Gastrocnemius medialis (tissue), 4 donors: ENCODE measurements at places on chromosomes 12 and 14. TPM values are rescaled to one million over a fixed set of nuclear protein-coding genes. Genes with fewer than 3 reads are reported as not detected.

DNA sequence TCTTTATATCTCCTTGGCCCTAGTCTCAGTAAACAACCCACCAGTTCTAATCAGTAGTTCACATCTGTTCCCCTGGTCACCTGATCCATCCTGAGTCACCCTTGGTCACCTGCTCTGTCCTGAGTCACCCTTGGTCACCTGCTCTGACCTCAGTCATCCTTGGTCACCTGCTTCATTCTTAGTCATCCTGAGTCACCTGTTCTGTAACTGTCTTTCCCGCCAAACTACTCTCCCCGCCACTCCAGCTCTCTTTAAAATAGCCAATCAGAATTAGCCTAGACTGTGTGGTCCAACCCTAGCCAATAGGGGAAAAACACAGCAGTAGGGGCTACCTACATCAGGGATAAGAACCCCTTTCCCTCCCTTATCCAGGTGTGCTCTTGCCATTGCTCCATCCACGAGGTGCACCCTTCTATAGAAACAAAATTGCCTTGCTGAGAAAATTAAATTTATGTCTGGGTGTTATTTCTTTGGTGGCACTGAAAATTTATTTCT is 245.4 kb upstream of the DIO3 start:
- H3K27ac ChIP-seq = no peak overlapping the region
- no peaks in the 10 kb centered on the region for H3K4me1 ChIP-seq
- DNase-seq = no peak
- no peaks in the 10 kb centered on the region for H3K36me3 ChIP-seq

DNA sequence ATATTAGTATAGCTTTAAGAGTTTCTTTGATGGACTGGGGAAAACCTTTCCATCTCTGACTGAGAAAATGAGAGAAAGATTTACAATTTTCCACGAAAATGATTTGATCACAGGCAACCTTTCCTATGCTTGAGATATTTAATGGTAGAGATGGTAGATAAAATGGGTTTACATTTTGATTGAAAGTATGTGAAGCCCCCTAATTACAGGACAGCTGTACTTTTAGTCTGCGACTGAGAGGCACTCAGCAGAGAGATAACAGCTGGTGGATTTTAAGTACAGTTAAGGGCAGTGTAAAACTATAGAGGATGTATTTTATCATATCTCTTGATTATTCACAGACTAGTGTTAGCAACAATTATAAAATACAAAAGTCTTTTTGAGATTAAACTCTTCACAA is 40.7 kb downstream of the C12orf50 start:
- no peaks in the 10 kb centered on the region for H3K27me3 ChIP-seq
- H3K27ac ChIP-seq = no peak overlapping the region
- no peak overlapping the region for H3K4me3 ChIP-seq
- DNase-seq = no peak

DNA sequence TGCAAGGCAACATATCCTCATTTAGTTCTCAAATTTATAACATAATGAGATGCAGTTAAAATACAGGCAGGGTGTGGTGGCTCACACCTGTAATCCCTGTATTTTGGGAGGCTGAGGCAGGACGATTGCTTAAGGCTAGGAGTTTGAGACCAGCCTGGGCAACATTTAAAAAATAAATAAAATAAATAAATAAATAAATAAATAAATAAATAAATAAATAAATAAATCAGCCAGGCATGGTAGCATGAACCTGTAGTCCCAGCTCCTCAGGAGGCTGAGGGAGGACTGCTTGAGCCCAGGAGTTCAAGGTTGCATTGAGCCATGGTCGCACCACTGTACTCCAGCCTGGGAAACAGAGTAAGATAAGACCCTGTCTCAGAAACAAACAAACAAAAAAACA is 39.4 kb downstream of the TCHP start:
- H3K36me3 ChIP-seq = no peaks in the 10 kb centered on the region
- no peak overlapping the region for H3K4me3 ChIP-seq
- no peak for DNase-seq
- no peaks in the 10 kb centered on the region for H3K27me3 ChIP-seq

- H3K36me3 ChIP-seq = no peaks in the 10 kb centered on the region
- no peaks in the 10 kb centered on the region for H3K27me3 ChIP-seq
- H3K4me1 ChIP-seq = peaks cover 48% of the 10 kb centered on the region
- no peak for DNase-seq
- no peak overlapping the region for H3K27ac ChIP-seq
- H3K4me3 ChIP-seq = no peak overlapping the region
These were observed 6.4 kb downstream of the DICER1 start for GRCh38 chr14:95150910-95151309.

GRCh38 chr12:12947902-12948301 is 4.1 kb downstream of the GPRC5D start:
- H3K27ac ChIP-seq = no peak overlapping the region
- no peaks in the 10 kb centered on the region for H3K27me3 ChIP-seq
- DNase-seq = no peak
- H3K4me1 ChIP-seq = no peaks in the 10 kb centered on the region
- H3K36me3 ChIP-seq = no peaks in the 10 kb centered on the region
- H3K4me3 ChIP-seq = no peak overlapping the region

The PLXNC1 gene
- total RNA-seq = 0.62 TPM

The MANSC1 gene
- 1.4 TPM for total RNA-seq

DNA sequence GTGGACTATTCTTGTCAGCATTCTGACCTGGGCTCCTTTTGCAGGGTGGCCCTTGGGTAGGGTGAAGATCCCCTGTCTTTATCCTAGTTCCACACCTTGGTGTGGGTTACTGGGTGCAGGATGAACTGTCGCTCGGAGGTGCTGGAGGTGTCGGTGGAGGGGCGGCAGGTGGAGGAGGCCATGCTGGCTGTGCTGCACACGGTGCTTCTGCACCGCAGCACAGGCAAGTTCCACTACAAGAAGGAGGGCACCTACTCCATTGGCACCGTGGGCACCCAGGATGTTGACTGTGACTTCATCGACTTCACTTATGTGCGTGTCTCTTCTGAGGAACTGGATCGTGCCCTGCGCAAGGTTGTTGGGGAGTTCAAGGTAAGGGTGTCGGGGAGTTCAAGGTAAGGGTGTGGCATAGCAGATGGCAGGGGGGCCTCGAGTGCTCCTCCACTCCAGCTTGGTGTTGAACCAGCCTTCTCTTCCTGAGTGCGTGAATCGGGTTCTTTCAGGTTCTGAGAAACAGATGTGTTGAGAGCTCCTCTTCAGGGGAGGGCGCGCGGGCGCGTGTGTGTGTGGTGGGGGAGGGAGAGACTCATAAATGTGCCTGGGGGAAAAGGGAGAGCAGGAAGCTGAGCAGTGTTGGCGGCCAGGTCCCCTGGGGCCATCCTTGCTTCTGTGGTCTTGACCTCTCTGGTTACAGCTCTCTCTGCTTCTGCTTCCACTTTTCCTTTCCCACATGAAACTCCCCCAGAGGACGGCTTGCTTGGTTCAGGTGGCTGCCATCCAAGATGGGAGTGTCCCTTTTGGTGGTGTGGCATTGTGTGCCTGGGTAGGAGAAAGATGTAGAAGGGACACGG is 4.0 kb downstream of the ATG101 start:
- H3K4me3 ChIP-seq = no peak overlapping the region
- DNase-seq = peak; percentile 46
- H3K27me3 ChIP-seq = no peaks in the 10 kb centered on the region
- H3K36me3 ChIP-seq = no peaks in the 10 kb centered on the region
- H3K27ac ChIP-seq = no peak overlapping the region
- H3K4me1 ChIP-seq = peaks cover 34% of the 10 kb centered on the region

- peaks cover 18% of the 10 kb centered on the region for H3K27me3 ChIP-seq
- no peak overlapping the region for H3K4me3 ChIP-seq
- H3K27ac ChIP-seq = no peak overlapping the region
- H3K4me1 ChIP-seq = no peaks in the 10 kb centered on the region
- H3K36me3 ChIP-seq = no peaks in the 10 kb centered on the region
- DNase-seq = no peak
These were observed 3.5 kb downstream of the CPNE6 start for GRCh38 chr14:24074625-24075484.

DNA sequence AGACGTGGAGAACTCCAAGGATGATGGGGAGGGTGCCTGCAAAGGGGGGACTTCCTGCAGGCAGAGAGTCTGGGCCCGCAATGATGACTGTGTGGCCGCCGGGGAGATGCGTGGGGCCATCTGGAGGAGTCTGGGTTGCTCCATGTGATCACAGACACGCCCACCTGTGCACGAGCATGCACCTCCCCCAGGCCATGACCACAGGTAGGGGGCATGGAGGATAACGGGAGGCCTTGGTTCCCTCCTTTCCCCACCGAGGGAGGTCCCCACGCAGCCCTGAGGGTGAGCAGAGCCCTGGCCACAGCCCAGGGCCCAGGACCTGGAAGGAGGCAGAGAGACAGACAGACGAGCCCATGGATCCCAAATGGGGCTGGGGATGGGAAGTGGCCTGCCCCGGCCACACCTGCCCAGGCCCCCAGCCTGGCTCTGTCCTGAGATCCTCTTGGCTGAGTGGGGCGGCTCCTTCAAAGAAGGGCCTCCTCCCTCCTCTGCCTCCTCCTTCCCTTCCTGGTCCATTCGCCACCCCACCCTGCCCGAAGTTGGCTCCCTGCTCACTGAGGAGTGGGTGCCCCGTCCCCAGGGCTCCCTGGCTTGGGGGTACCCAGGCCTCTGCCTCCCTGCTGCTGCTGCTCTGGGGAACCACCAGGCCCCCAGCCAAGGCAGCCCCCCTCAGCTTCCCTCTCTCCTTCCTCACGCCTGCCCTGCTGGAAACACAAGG is 138.2 kb downstream of the CALM1 start:
- H3K4me3 ChIP-seq = no peak overlapping the region
- H3K36me3 ChIP-seq = peaks cover 5% of the 10 kb centered on the region
- no peak overlapping the region for H3K27ac ChIP-seq
- DNase-seq = no peak
- no peaks in the 10 kb centered on the region for H3K27me3 ChIP-seq
- no peaks in the 10 kb centered on the region for H3K4me1 ChIP-seq

GRCh38 chr14:42228611-42229010 is 621.9 kb downstream of the LRFN5 start:
- H3K4me1 ChIP-seq = peaks cover 5% of the 10 kb centered on the region
- H3K27me3 ChIP-seq = no peaks in the 10 kb centered on the region
- no peak for DNase-seq
- no peak overlapping the region for H3K27ac ChIP-seq
- H3K36me3 ChIP-seq = no peaks in the 10 kb centered on the region

The SSTR1 gene
- not detected for total RNA-seq

GRCh38 chr12:57237932-57238853 is 8.7 kb downstream of the SHMT2 start:
- no peak for DNase-seq
- H3K4me3 ChIP-seq = peak overlapping the region; percentile 55
- H3K27ac ChIP-seq = peak overlapping the region; percentile 82
- peaks cover 46% of the 10 kb centered on the region for H3K4me1 ChIP-seq
- H3K36me3 ChIP-seq = peaks cover 9% of the 10 kb centered on the region

DNA sequence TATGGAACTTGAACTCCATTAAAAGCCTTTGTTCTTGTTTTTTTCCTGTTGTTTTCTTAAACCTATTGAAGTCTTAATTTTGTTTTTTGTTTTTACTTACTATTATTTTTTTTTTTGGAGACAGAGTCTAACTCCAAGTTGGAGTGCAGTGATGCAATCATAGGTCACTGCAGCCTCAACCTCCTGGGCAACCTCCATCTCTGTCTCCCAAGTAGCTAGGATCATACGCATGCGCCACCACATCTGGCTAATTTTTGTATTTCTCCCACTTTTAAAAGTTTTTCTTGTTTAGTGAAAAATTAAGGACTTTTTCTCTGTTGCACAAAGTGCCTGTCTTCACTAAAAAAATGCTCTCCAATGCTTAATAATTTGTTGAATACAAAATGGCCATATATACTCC is 76.2 kb downstream of the SCN8A start:
- DNase-seq = no peak
- no peaks in the 10 kb centered on the region for H3K27me3 ChIP-seq
- no peaks in the 10 kb centered on the region for H3K36me3 ChIP-seq
- H3K27ac ChIP-seq = no peak overlapping the region

The PTCSC3 gene
- not detected for total RNA-seq

The AMIGO2 gene
- total RNA-seq = 0.55 TPM

DNA sequence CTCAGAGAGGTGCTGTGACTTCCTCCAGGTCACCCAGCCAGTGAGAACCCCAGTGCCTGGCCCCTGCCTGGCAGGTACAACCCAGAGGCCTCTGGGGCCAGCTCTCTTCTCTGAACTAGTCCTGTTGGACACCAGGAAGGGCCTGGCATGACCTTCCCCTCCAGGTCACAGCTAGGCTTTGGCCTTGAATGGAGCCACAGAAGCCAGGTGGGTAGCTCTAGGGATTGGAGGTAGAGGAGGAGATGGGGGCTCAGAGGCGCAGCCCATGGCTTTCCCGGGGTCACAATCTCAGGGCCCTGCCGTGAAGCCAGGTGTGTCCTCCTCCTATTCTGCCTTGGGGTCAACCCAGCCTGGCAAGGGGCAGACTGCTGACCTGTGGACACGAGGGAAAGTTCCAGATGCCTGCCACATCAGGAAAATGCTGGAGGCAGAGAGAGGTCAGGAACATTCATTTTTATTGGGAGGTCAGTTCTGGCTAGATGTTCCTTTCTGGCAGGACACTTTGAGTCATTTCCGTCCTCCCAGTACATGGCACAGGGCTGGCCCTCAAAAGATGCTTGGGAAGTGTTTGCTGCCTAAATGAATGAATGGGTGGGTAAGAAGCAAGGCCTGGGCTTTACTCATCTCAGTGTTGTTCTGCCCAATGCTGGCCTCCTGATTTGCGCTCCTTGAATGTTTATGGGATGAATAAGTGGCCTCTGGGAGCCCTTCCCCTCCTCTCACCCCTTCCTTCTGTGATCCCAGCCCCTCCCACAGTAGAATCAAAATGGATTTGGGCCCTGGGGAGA is 25.4 kb downstream of the FAM222A start:
- DNase-seq = peak; percentile 1
- H3K4me3 ChIP-seq = no peak overlapping the region
- H3K27ac ChIP-seq = no peak overlapping the region
- H3K36me3 ChIP-seq = no peaks in the 10 kb centered on the region
- no peaks in the 10 kb centered on the region for H3K4me1 ChIP-seq

The KLRD1 gene
- total RNA-seq = 0.10 TPM

GRCh38 chr12:127893895-127894609 is 372.9 kb upstream of the TMEM132C start:
- H3K27me3 ChIP-seq = no peaks in the 10 kb centered on the region
- H3K27ac ChIP-seq = no peak overlapping the region
- no peaks in the 10 kb centered on the region for H3K4me1 ChIP-seq
- H3K36me3 ChIP-seq = no peaks in the 10 kb centered on the region

GRCh38 chr12:104463368-104463767 is 6.6 kb downstream of the CHST11 start:
- H3K36me3 ChIP-seq = no peaks in the 10 kb centered on the region
- H3K27ac ChIP-seq = no peak overlapping the region
- DNase-seq = no peak
- H3K4me3 ChIP-seq = no peak overlapping the region
- H3K27me3 ChIP-seq = peaks cover 1% of the 10 kb centered on the region

DNA sequence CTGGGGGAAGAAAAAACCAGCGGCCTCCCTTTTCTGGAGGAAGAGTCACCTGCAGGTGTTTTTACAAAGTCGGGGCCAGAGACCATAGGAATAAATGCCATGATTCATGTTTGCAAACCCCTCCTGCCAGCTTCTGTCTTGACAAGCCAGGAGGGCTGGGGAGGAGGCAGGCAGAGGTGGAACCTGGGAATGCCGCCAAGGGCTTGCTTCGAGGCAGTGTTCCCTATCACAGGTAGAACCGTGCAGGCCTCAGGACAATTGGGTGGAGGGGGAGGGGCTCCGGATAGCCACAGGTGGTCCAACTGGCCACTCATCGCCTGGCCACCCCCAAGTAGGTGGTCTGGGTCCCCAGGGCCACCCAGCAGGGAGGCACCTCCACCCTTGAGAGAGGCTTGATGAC is 14.2 kb upstream of the DLK1 start:
- DNase-seq = no peak
- H3K4me1 ChIP-seq = peaks cover 18% of the 10 kb centered on the region
- H3K4me3 ChIP-seq = no peak overlapping the region
- H3K36me3 ChIP-seq = no peaks in the 10 kb centered on the region

- peaks cover 4% of the 10 kb centered on the region for H3K27me3 ChIP-seq
- H3K4me3 ChIP-seq = no peak overlapping the region
- DNase-seq = peak; percentile 17
- H3K27ac ChIP-seq = no peak overlapping the region
These were observed 365.6 kb downstream of the BCL11B start for GRCh38 chr14:98906123-98906995.
